ENCODE measurements at places on chromosomes 13 and 19. TPM values are rescaled to one million over a fixed set of nuclear protein-coding genes. Genes with fewer than 3 reads are reported as not detected.

Gene LILRA1
- polyA plus RNA-seq, result 0.70 TPM

Gene GTPBP3
- 12.2 TPM for polyA plus RNA-seq

Gene S1PR2
- 14.0 TPM for polyA plus RNA-seq

Gene LRFN3
- polyA plus RNA-seq, result 10.5 TPM

Gene CYP4F2
- 0.27 TPM for polyA plus RNA-seq

Gene RASA3
- polyA plus RNA-seq, result 12.6 TPM

Gene TMEM86B
- polyA plus RNA-seq, result 4.7 TPM

Gene OVOL3
- not detected for polyA plus RNA-seq

Gene INSR
- 22.9 TPM for polyA plus RNA-seq

Gene TNNI3
- 5.4 TPM for polyA plus RNA-seq

Gene DAND5
- polyA plus RNA-seq, result not detected

Gene SIAH3
- polyA plus RNA-seq, result 0.72 TPM

Gene C3
- 24.7 TPM for polyA plus RNA-seq

Gene C19orf38
- 2.3 TPM for polyA plus RNA-seq

Gene PRRG2
- polyA plus RNA-seq, result 6.0 TPM

Gene WDR88
- polyA plus RNA-seq, result 2.1 TPM

Gene GPC5
- polyA plus RNA-seq, result 3.9 TPM

Measured in left renal pelvis (tissue), 4 donors.